Airway epithelial cell (primary cell): ENCODE measurements at places on chromosomes 7 and 10. TPM values are rescaled to one million over a fixed set of nuclear protein-coding genes. Genes with fewer than 3 reads are reported as not detected.

The NPFFR1 gene
- not detected in 2 replicates for total RNA-seq

The FAM25G gene
- 5.3 and 29.8 TPM in 2 replicates for total RNA-seq

The GRM3 gene
- total RNA-seq: not detected in 2 replicates

The GNGT1 gene
- total RNA-seq: not detected in 2 replicates

The CNNM1 gene
- total RNA-seq: 0.14 TPM in 1 of 2 replicates, not detected in the other

The FRMD4A gene
- total RNA-seq: 4.9 and 9.1 TPM in 2 replicates

The CALHM3 gene
- total RNA-seq: not detected in 2 replicates

The DEPP1 gene
- 0.70 and 2.6 TPM in 2 replicates for total RNA-seq

The AEBP1 gene
- 1.6 and 3.1 TPM in 2 replicates for total RNA-seq

The ZNF680 gene
- 3.6 and 8.1 TPM in 2 replicates for total RNA-seq

The CCL24 gene
- not detected in 2 replicates for total RNA-seq

The PON3 gene
- 0.14 TPM in 1 of 2 replicates, not detected in the other for total RNA-seq
